LoVo (cell line): ENCODE measurements at places on chromosomes 2 and 18.
A peak's percentile ranks its signal among the peaks of the same experiment; 100 is the strongest.

- DNase-seq = no peak
Observed at GRCh38 chr2:71535526-71535925, 82.2 kb downstream of the DYSF start.

- DNase-seq = no peak
Observed at GRCh38 chr2:83022631-83023210, 1436.4 kb downstream of the SUCLG1 start.

DNA sequence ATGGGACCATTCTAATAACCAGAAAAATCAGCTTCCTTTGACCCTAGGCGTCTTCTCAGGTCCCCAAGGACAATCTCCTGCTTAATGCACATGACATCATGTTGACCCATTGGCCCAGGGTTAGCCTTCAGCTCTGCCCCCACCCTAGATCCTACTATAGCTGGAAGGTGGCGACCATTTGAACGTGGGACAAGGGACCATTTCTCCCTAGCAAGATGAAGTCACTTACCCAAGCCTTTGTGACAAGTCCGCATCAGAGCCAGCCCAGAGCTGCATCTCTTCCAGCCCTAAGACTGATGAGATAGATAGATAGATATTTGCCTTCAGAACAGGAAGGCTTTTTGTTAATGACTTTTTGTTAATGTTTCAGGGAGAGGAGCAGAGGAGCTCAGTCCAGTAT lies 28.2 kb upstream of the TAF1B start:
- no peak for DNase-seq

- no peak for DNase-seq
Observed at GRCh38 chr2:129050101-129050500, 731.4 kb upstream of the HS6ST1 start.

GRCh38 chr2:53939656-53940055 lies 31.1 kb downstream of the PSME4 start:
- DNase-seq = no peak

DNA sequence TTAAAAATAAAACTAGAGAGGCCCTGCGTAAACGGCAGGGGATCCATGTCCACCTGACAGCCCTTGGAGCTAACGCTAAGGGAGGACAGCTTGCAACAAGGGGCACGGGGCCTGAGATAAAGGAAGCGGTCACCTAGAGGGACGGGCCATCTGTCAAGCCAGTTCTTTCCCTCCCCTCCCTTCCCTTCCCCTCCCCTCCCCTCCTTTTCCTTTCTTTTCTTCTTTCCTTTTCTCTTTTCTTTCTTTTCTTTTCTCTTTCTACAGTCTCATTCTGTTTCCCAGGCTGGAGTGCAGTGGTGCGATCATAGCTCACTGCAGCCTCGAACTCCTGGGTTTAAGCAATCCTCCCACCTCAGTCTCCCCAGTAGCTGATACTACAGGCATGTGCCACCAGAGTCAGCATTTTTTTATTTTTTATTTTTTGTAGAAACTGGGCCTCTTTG lies 34.5 kb upstream of the CTAGE1 start:
- DNase-seq = no peak

- DNase-seq = no peak
Observed at GRCh38 chr18:73511771-73512503, 635.7 kb downstream of the FBXO15 start.

DNA sequence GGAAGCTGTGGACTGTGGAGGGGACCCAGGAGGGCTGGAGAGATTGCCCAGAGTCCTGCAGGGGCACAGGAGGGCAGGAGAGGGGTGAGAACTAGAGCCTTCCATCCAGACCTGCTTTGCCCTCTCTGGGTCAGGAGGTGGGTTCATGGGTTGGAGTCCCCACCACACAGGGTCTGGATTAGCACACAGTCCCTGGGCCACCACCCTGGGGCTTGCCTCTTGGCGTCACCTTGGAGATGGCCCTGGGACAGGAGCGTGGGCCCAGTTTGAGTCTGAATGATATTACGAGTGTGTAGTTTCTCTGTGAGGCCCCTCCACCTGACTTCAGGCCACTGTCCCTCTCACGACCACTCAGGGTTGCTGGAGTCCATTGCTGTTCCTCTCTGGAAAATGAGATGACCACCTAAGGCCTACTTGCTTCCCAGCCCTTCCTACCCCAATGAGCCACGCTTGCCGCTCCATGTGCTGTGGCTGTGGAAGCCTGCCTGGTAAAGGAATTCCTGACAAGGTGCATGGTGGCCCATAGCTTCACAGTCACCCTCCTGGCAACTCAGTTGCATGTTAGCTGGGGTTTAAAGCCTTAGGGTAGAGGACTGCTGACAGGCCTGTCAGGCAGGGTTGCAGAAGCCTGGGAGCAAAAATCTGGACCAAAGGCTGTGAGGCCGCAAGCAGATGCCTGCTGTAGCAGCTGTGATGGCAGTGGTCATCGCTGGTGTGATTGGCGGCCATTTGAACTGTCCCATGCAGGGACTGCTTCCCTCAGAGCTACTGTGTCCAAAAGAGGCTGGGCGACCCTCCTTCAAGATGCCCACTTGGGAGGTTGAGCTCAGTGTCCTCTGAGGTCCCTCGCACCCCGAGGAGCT lies 14.2 kb downstream of the ATOH8 start:
- DNase-seq = no peak

DNA sequence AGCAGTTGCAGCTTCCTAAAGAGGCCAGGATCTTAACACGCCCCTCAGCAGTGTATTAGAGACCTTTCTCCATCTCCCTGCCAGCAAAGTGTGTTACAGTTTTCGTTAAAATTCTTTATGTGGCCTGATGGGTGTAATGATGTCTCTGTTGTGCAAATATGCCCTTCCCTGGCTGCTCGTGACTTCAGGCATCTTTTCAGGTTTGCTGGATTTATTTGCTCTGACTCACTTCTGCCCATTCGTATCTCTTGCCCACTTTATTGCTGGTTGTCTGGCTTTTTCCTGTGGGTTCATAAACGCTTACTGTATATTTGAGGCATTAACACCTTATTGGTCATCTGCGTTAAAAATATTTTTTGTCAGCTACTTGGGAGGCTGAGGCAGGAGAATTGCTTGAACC lies 134.5 kb downstream of the ASB1 start:
- DNase-seq = peak; percentile 38

GRCh38 chr2:51297488-51297887 lies 265.6 kb upstream of the NRXN1 start:
- DNase-seq = no peak
